H1 (cell line): ENCODE measurements at places on chromosomes 3 and 15.
A peak's percentile ranks its signal among the peaks of the same experiment; 100 is the strongest.

GRCh38 chr15:91874992-91875660, 21.6 kb downstream of the SLCO3A1 start:
- no peak for DNase-seq

DNA sequence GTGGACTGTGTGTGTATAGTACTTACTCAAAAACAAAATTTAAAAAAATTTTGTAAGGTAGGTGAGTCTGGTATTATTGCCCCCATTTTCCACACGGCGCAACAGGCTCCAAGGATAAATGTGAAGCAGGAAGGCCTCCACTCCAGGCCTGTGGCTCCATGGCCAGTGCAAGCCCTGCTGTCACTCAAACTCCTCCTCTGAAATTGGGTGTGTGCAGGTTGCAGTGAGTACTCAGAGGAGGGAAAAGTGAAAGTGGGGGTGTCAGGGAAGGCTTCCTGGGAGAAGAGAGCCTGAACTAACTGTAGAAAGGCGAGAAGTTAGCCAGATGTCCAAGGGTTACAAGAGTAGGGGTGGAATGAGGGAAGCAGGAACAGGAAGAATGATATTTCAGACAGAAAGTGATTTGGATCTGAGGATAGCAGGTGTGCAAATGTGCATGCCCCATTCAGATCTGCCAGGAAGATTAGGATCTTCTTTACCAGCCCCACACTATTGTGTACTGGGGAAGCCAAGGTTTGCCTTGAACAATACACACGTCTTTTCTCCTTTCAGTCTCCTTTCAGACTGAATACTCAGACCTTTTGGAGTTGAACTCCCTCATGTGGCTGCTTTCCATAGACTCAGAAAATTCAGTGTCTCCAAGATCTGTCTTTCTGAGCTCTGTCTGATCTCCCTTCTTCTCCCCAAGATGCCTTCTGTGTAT, 48.7 kb upstream of the RYK start:
- DNase-seq, result no peak

DNA sequence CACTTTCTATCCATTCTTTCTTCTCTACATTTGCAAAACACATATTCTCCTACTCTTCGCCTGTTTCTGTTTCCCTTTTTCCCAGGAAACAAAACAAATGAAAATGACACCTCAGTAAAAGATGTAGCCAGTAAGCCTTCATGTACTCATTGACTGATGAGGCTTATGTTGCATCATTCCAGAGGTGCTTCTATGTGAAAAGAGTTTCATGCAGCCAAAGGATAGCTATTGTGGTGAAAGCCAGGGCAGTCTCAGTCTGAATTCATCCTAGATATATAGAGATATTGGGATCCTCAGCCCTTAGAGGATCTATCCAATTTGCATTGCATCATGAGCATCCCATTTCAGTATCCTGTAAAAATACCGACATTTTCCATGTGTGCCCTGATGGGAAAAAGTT, 267.3 kb downstream of the GAP43 start:
- no peak for DNase-seq

DNA sequence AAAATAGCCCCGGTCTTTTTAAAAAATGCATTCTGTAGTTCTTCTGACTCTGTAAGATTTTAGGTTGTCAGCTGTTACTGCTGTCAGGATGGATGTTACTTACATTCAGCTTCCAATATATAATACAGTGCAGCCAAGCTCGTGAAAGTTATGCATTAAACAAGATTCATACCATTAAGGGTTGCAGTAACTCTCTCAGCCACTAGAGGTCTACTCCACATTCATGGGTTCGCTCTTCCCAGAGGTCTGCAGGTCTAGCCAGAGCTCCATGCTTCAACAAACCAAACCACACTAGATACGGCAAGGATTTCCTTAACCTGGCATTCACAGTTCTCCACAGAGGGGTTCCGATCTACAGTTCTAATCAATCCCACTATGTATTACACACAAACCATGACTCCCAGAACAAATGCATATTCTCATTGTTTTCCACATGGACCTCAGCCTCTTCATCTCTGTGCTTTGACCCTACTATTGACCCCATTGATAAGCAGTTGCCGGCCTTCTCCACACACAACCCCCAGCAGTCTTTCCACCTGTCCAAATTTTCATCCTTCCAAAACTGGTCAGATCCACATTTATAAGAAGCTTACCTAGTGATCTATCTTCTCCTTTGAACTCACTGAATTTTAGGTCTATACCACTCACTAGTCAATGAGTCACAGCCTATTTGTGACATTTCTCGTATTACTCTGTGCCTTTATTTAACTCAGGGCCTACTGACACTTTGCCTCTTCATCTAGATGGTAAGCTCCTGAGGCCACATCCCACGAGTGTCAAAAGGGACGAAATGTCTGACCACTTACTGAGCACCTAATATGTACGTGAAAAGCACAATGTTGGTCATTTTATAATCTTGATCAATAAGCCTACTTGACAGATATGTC, 33.7 kb downstream of the RORA start:
- no peak for DNase-seq

- DNase-seq, result no peak
Observed at GRCh38 chr15:36479200-36479896, 100.1 kb upstream of the CDIN1 start.

- no peak for DNase-seq
Observed at GRCh38 chr3:53342353-53342752, 5.0 kb downstream of the DCP1A start.

GRCh38 chr15:96225642-96226259, 104.7 kb upstream of the NR2F2 start:
- no peak for DNase-seq

DNA sequence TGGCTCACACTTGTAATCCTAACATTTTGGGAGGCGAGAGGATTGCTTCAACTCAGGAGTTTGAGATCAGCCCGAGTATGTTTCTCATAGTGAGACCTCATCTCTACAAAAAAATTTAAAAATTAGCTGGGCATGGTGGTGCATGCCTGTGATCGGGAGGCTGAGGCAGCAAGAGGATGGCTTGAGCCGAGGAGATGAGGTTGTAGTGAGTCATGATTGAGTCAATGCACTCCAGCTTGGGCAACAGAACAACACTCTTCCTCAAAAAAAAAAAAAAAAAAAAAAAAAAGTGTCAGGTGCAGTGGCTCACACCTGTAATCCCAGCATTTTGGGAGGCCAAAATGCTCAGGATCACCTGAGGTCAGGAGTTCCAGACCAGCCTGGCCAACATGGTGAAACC, 2.4 kb downstream of the RPL39L start:
- DNase-seq, result no peak

GRCh38 chr15:90572893-90573292, 43.2 kb downstream of the CRTC3 start:
- DNase-seq, result no peak

DNA sequence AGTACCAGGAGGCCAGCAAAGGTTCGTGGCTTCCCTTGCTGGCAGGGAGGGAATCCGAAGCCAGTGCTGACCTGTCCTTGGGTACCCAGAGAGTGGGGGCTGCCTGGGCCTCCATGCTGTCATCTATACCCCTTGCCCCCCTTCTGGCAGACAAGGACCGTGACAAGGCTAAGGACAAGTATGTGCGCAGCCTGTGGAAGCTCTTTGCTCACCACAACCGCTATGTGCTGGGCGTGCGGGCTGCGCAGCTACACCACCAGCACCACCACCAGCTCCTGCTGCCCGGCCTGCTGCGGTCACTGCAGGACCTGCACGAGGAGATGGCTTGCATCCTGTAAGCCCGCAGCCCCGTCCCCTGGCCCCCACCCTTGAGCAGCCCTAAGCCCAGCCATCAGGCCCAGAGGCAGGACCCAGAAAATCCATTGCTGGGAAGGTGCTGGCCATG, 2.8 kb downstream of the FES start:
- no peak for DNase-seq

GRCh38 chr3:56469141-56469540, 874 bp upstream of the ERC2 start:
- DNase-seq, result no peak

DNA sequence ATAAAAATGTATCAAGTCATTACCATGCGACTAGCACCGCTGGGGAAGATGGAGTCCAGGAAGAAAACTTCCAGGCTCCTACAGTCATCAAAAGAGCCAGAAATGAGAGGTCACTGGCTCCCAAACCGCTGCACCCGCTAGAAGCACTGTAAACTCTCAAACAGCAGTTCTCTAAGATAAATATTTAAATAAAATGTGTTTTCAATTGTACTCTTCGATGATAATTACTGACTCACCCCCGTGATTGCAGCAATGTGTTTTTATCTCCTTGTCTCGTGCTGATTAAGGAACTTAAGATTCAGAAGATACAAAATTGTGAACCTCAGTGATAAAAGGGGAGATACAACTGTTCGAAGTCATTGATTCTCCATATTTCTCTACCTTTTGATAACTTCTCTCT, 45.8 kb upstream of the FOXP1 start:
- no peak for DNase-seq

GRCh38 chr15:70892912-70893560, 410 bp downstream of the LRRC49 start:
- no peak for DNase-seq

DNA sequence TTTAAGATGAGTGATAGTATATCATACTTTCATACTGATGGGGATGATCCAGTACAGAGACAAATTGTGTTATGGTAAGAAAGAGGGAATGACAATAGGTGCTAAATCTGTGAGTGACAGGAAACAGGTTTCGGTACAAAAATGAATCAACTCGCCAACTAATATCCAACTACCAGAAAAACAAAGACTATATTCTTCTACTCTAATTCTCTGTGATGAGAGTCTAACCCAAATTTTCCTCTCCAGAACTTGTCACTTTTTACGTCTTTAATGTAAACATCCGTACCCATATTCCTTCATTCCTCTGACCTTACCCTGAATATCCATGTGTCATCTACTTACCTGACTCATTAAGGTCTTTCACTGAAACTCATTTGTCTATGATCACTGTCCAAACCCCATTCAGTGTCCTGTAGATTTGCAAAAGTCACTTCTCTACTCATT, 39.6 kb downstream of the SCAPER start:
- no peak for DNase-seq

GRCh38 chr15:81106560-81106959, 27.5 kb upstream of the CFAP161 start:
- DNase-seq, result peak; percentile 9

- no peak for DNase-seq
Observed at GRCh38 chr15:91065505-91065904, 34.6 kb upstream of the SV2B start.

- DNase-seq, result no peak
Observed at GRCh38 chr3:29245441-29245840, 35.4 kb upstream of the RBMS3 start.

DNA sequence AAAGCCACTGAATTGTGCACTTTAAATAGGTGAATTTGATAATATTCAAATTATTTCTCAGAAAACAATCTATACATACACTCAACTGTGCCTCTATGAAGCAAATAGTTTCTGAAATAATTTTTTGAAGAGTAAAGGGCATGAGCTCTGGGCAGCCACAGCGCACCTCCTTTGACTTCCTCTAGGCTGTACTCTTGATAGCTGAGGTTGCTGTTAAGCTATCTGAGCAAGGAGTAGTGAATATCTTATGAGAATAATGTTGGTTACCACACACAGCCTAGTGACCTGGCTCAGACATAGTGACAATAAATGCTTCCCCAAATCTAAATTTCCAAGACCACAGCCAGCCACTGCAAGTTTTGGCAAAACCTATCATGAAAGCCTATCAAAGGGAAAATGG, 11.6 kb upstream of the SEC61A1 start:
- DNase-seq, result no peak

DNA sequence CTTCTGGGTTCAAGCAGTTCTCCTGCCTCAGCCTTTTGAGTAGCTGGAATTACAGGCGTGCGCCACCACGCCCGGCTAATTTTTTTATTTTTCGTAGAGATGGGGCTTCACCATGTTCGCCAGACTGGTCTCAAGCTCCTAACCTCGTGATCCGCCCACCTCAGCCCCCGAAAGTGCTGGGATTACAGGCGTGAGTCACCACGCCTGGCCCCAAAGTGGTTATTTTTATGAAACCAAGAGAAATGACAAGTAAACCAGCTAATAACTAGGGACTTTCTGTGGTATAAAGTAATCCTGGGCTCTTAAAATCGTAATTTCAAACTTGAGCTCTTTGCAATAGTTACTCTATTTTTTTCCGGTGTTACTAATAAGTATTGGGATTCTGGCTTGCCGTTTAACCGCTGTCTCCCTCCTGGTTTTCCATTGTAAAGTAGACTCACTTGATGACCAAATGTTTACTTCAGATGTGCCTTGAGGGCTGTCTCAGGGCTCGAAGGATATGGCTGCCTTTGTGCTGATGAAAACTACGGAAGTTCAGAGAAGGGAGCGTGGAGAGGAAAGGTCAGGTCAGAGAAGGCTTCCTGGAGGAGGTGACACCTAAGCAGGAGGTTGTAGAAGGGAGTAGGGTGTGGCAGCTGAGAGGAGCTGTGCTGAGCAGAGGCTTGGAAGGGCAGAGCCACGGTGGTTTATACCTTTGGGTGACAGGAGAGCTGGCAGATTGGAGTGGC, 4.2 kb downstream of the ZSCAN2 start:
- no peak for DNase-seq

GRCh38 chr3:44130249-44130648, 111.4 kb upstream of the TOPAZ1 start:
- no peak for DNase-seq

GRCh38 chr15:38085114-38085513, 150.7 kb downstream of the TMCO5A start:
- no peak for DNase-seq

DNA sequence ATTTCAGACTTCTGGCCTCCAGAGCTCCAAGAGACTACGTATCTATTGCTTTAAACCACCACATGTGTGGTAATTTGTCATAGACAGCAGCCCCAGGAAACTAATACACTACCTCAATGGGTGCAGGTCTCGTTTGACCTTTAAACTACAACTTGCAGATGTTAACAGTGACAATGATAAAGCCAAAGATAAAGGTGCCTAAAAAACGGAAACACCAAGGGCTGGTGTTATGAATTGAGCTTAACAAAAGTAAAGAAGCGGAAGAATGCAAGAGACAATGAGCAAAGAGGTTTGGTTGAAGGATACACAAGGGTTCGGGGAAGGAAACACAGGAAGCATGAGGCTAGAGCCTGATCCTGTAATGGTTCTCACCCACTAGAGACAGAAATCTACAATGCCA, 50.8 kb downstream of the RFTN1 start:
- no peak for DNase-seq

DNA sequence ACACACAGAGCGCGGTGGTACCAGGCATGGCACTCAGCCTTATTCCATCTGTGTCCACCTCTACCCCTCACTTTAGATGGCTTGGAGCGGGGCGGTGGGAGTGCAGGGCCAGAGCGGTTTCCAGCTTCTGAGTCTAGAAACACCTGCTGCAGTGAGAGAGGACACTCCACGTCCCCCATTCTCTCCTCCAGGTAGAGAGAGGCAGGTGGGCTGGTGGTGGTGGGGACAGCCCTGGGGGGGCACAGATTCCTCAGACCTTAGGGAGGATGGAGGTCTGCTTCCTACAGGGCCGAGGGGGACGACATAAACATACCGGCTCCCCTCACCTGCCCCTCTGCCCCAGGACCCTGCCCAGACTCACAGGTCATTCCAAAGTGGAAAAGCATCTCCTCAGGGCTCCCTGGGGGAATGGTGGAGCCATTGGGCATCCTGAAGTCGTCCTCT, 40.4 kb downstream of the MUC20 start:
- DNase-seq, result no peak
